NCI-H2029 treated with DMSO at 0.1 percent for 48 hours (cell line): ENCODE measurements at places on chromosomes 1 and 21.
A peak's percentile ranks its signal among the peaks of the same experiment; 100 is the strongest.

DNA sequence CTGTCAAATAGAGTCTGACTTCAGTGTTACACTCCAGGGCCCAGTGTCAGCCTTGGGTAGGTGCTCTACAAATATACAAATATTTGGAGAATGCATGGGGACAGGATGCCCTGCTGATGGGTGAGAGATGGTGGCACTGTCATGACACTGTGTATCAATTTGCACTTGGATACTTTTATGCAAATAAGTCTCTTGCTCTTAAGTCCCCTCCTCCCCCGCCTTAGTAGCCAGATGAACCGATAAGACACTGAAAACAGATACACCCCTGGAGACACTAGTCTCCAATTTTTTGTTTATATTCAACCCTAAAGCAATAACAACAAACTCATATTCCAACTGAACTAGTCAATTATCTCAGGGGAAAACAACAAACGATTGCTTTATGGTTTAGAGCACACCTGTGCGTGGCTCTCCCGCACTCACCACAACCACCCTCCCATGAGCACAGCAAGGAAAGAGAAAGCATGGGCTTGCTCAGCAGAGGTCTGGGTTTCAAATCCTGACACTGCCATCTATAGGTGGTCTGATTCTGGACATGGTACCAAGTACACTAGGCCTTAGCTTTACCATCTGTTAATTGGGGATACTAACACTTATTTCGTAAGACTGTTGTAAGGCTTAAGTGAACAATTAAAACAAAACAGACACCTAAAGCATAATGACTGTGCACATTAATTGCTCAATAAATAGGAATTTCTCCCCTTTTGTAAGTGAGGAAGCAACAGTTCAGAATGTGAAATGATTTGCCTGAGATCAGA, 50.3 kb downstream of the HIVEP3 start:
- no peak for DNase-seq

DNA sequence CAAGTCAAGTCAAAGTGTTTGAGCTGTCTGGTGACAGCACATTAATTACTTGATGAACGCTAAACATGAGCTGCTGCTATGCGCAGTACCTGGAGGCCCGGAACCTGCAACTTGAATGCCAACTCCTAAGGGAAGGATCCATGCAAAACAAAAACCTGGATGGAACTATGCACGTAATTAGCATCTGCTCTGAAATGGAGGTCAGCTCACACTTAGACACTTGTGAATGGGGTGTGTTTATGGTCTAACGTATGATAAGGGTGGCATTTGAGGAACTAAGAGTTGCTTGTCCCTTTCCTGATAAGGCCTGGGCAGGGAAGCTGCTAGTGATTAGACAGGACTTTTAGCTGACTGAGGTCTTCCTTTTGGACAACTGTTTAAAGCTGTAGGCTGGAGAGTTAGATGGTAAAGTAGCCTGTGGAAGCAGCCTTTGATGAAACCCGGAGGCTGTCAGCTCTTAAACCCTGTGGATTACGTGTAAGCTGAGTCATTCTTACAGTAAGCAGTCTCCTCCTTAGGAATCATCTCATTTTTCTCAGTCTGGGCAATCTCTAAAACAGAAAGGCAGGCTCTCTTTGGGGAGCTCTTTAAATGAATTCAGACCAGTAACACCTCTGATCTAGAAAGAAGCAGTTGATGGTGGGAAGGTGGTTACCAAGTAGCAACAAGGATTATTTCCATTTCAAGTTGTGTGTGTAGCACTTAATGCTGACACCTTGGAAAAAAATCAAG, 6.8 kb downstream of the TENT5C start:
- DNase-seq: no peak

- DNase-seq: no peak
Measured at GRCh38 chr1:156488566-156489165, 11.9 kb downstream of the MEF2D start.

DNA sequence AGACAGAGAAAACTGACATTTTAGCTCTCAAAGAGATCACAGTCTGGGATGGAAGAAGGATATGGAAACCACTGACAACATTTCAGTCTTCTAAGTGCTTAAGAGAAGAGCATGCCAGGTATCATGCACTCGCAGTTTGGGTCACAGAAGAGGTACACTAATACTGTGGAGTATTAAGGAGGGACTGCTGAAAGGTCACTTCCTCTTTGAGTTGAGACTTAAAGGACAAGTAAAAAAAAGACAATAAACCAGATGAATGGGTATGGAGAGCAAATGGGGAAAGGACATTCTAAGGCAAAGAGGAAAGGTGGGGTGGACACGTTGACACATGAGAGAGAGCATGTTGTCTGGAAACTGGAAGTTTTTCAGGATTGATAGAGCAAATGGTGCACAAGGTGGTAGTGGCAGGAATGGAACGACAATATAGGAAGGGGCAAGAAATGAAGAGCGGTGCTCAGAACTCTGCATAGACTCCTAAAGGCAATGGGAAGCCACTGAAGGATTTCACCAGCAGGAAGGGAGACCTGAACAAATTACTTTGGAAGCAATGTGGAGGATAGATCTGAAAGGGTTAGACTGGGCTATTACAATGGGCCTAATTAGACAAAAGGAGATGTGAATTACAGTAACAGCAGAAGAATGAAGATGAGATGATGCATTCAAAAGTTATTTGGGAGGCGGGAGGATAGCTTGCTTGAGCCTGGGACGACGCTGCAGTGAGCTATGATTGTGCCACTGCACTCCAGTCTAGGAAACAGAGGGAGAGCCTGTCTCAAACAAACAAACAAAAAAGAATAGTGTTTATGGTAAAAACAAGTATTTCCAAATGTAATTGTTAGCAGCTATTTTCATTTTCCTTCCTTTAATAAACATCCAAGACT, 11.1 kb downstream of the DIPK1A start:
- no peak for DNase-seq

DNA sequence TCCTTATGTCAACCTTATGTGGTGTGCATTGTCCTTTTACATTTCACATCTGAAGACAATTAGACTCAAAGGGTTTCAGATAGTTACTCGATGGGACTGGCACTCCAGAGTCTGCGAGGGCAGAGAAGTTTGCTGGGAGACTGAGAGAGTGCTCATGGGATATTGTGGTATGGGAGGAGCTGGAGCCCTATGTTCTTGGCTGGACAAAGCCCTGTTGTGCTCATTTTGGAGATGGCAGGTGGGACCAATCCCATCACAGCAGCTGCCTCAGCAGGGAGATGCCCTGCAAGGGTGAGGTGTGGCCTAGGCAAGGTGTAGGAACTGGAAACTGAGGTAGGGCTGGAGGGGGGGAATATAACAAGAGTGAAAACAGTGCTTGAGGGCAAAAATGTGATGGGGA, 43.5 kb upstream of the CRNN start:
- DNase-seq: no peak

DNA sequence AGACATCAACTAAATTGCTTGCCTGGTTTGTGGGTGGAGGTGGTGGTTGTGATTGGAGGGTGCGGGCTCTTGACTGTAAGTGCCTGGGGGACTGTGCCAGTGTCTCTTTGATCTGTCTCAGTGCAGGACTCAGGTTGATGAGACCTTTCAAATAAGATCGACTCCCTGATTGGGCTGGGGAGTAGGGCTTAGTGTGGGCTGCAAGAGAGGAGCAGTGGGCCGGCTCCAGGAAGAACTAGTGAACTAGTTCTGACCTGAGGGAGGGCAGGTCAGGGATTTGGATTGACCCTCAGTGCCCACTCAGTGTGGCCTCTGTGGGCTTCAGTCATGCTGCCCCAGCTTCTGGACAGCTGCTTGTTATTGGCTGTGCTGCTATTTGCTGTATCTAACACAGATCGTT, 130.6 kb upstream of the CACNA1E start:
- no peak for DNase-seq

DNA sequence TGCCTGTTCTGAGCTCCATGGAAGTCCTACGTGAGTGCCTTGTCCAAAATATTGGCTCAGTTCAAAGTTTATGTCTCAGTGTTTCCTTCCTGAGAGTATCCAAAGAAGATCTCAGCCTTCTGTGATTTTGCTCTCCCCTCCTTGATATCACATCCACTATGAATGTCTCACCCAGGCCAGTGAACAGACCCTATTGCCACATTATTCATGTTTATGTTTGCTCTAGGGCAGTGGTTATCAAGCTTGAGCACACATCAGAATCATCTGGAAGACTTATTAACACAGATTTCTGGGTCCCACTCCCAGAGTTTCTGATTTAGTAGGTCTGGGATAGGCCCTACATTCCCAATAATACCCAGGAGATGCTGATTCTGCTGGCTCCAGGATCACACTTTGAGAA, 145.0 kb upstream of the FGGY start:
- no peak for DNase-seq

DNA sequence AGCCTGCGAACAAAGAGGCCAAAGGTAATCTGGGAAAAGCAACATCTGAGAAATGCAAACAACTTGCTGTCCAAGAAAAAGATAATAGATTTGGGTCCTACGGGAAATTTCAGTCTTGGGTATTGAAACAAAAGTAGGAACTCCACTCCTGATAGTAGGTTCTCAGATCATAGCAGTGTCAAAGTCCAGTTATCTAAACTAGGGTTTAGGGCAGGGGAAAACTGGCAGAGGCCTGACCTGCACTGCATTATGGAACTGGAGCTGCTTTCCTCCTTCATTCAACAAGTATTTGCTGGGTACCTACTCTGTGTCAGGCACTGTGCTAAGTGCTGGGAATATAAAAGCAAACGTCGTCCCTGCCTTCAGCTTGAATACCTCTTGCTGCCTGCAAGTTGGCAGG, 60.7 kb upstream of the NGF start:
- no peak for DNase-seq

DNA sequence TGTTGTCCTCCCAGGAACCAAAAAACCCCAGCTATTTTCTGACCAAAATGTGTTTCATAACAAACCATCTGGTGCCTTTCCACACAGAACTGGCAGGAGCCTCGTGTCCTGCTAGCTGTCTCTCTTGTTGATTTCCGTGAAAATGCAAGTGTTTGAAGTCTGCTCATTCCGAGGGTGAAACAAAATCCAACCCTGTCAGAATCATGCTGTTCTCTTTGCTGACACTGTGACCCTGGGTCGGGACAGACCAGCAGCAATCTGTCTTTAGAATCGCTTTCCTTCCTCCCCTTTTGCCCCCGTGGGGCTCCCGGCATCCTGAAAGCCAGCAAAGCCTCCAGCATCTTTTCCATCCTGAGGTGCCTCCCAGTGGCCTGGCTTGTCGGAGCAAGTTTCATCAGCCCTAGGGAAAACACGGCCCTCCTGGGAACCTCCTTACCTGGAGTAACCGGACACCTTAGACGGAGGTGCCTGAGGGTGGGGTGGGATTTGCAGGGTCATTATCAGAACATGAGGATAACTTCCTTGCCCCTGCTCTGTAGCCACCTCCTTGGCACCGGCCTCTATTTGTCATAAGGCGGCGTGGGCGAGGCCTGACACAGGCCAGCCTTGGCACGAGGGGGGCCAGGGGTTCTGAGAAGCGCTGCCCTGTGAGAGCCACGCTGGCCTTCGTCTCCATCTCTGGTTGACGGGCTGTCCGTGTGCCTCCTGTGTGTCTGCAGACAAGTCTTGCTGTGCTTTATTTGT, 24.9 kb downstream of the LDLRAP1 start:
- no peak for DNase-seq

DNA sequence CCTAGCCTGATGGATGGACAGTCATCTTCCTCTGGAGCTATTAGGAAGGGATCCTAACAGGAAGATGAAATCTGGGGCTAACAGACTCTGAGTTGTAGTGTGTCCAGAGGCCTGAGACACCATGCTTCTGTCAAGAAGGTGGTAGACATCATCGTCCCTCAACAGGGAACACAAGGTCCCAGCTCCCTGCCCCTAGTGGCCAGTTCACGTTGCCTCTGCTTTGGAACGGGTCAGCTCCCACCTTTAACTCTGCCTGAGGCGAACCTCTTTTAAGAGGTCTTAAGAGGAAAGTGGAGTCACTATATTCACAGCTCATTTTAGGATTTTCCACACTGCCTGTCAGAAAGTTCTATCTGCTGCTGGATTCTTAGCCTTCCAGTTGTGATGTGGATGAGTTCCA, 28.3 kb downstream of the LRRC71 start:
- no peak for DNase-seq

DNA sequence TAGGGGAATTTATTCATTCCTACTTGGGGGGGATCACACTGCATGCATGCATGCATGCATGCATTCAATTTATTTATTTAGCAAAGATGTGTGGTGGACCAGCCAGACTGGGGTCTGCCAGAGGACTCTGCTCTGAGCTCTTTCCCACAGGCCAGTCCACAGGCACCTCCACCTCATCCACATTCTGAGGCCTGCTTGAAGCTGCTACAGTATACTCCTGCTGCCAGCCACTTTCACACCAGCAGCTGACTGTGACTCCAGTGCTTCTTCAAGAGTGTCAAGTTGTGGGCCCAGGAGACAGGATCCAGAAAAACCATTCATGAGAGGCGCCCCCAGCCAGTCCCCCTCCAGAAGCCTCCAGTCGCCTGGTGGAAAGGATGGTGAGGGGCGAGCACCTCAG, 30.9 kb downstream of the SSBP3 start:
- DNase-seq: no peak

- DNase-seq: no peak
Measured at GRCh38 chr1:153493343-153493960, 33.0 kb upstream of the S100A7 start.

DNA sequence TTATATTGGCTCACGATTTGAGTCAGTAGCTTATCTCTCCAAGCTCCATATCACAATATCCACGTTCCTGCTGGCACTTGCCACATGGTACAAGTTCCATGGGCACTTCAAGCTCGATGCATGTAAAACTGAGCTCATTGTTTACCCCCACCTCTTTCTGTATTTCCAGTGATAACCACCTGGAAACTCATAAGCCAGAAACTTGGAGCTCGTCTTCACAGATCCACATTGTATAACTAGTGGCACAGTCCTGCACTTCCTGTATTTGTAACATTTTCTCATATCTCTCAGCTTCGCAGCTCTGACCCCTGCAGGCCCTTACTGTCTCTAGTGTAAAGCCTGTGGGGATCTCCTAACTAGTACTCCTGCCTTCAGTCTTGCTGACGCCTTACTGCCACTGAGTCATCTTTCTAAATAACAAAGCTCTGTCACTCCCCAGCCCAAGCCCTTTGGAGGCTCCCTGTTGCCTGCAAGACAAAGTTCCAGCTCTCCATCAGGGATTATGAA, 6.5 kb upstream of the C2CD4D start:
- DNase-seq: no peak

DNA sequence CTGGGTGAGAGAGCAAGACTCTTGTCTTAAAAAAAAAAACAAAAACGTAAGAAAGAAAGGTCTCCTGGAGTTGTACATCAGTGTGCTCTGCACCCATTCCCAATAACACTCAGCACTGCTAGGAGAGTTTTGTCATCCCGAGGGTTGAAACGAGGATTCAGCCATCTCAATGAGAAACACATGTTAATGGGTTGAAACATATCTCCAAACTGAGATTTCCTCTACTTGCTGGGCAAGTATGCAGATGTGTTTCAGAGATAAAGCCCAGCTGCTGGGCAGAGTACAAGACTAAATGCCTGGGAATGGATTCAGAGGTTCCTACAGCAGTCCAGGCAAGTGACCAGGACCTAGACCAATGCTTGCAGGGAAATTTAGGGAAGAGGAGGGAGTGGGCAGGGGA, 2.6 kb upstream of the MFN2 start:
- no peak for DNase-seq

GRCh38 chr1:116345843-116346242, 27.2 kb upstream of the ATP1A1 start:
- DNase-seq: peak; percentile 6
